Activated CD4-positive, alpha-beta T cell treated with anti-CD3 and anti-CD28 coated beads, Interleukin-2, amount 50 U/mL, for 48 hours (primary cell): ENCODE measurements at places on chromosomes 1 and 21.
A peak's percentile ranks its signal among the peaks of the same experiment; 100 is the strongest.

DNA sequence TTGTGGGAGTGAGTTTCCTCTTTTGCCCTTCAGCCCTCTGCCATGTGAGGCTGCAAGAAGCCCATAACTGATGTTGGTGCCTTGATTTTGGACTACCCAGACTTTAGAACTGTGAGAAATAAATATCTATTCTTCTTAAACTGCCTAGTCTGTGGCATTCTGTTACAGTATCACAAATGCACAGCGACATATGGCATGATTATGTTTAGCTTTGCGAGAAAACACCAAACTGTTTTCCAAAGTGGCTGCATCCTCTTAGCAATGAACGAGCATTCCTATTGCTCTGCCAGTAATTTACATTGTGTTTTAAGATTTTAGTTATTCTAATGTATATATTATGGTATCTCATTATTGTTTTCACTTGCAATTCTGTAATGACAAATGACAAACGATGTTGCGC is 246.7 kb downstream of the HLX start:
- no peak for DNase-seq

DNA sequence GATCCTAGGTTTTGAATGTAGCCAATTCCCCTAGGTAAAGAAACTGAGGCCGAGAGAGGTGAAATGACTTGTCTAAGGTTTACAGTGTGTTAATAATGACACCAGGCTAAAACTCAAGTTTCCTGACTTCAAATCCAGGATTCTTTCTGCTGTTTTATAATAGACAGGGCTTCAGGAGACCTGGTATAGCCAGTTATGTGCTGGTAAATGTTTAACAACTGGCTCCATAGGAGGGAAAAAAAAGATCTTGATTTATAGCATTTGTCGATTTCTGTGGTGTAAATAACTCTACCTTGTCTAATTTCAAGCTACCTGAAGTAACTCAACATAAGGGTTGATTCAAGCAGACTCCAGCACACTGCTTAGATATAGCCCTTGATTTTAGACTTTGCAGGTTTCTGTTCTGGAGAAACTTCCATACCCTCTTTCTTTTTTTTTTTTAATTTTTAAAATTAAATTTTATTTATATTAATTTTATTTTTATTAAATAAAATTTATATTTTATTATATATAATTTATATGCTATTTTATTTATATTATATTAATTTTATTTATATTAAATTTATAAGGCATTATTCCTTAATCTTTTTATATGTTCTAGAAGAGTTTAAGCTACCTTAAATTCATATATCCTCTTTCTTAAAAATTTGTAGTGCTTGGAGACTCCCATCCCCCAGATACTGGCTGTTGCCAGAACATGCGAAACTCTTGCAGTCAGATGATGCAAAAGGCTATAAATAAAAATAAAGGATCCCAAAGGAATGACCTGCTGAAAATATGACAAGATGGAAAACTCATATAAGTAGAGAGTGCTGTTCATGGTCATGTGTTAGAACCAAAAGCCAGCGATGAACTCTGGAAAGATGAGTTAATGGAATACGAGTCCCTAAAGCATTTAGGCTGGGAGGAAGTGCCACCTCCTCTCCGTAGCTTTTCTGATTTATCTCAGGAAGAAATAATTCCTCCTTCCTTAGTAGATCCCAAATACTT is 35.4 kb upstream of the SRSF10 start:
- DNase-seq, result no peak

DNA sequence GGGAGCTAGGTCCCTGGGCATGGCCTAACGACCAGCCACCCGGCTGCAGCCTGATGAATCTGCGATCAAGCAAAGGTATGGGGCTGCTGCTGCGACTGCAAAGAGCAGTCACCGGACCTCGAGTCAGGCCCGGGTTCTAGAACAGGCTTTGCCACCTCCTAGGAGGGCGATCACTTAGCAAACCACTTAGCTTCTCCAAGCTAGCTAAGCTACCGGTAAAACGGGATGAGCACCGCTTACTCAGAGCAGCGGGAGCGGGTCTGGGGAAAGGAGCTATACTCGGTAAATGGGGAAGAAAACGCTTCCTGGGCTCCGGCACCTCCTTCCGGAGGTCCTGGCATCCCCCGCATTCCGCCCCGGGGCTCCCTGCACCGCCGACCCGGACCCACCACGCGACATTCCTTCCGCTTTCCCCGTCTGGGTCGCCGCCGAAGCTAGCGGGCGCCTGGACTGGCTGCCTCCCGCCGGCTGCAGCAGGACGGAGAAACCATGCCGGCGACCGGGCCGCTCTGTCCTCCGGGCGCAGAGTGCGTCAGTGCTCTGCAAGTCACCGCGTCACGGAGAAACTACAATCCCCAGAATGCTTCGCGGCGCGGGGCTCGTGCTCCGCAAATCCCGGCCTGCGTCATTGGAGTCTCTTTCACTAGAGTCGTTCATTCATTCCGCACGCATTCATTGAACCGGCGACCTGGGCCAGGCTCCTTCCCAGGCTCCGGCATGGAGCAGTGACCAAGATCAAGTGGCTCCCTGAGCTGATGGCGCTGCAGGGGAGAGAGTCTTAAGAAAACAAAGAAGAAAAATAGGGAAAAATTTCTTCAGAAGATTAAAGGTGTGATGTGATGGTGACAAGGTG is at the start of gene LSM10:
Gene LSM10, minus strand, starts transcription at position 531 of the 853 bp plus-strand sequence. CDS start 3,779 bp downstream, outside the sequence.
- DNase-seq, result peak; percentile 94

DNA sequence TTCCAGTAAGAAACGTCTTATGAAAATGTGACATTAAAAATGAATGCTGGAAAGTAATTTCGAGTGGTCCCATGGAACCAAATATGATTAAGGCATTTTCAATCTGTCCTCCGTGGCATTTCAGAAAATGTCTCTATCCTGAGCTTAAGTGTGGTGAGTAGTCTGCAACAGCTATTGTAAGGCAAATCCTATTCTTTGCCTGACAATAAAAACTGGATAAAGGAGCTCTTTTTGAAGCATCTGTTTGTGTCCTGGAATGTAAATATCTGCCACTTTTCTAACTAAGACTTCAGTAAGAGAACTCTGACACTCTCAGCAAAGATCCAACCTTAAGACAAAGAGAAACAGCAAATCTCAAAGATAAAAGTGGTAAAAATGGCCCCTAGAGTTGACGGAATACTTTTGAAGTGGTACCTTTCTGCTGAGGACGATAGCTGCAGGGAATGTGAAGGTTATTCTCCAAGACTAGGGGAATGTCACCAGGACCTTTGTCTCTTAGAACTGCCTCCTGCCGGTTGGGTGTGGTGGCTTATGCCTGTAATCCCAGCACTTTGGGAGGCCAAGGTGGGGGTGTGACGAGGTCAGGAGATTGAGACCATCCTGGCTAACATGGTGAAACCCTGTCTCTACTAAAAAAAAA is 486.7 kb upstream of the ZP4 start:
- no peak for DNase-seq

- DNase-seq, result no peak
Measured at GRCh38 chr1:243273945-243274344, 18.1 kb downstream of the SDCCAG8 start.

DNA sequence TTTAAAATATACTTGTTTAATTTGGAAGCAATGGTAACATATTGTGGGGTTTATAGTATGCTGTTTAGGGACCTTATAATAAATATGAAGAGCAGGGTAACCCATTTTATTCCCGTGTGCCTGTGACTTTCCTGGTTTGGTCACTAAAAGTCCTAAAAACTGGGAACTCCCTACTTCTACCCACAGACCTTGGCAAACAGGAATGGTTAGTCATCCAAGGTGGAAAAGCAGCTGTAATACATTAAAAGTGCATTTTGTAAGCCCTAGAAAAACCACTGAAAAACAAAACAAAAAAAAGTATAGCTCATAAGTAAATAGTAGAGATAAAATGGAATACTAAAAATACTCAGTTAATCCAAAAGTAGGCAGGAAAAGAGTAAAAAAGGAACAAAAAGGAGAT is 538.9 kb downstream of the LMO4 start:
- DNase-seq, result no peak

GRCh38 chr1:115655306-115655663 is 13.5 kb downstream of the VANGL1 start:
- DNase-seq, result no peak

- DNase-seq, result no peak
Measured at GRCh38 chr21:44828362-44829056, 10.6 kb upstream of the SUMO3 start.

DNA sequence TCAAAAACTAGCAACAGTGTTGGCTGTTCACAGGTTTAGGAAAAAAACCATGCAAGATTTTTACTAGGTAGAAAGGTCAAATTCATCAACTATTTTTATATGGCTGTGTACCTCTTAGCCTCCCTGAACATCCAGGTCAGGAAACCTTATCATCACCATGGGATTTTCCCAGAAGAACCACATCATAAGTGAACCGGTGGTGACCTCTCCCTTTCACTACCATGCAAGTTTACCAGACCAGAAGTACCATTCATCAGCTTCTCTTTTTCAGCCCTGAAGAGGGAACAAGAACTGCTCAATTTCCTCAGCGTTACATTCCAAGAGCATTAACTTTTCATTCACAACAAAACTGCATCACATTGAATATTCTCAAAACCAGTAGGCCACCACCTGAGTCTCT is 5.9 kb downstream of the SSBP3 start:
- DNase-seq, result peak; percentile 39

GRCh38 chr1:9505143-9505542 is 34.1 kb upstream of the SLC25A33 start:
- DNase-seq, result no peak

DNA sequence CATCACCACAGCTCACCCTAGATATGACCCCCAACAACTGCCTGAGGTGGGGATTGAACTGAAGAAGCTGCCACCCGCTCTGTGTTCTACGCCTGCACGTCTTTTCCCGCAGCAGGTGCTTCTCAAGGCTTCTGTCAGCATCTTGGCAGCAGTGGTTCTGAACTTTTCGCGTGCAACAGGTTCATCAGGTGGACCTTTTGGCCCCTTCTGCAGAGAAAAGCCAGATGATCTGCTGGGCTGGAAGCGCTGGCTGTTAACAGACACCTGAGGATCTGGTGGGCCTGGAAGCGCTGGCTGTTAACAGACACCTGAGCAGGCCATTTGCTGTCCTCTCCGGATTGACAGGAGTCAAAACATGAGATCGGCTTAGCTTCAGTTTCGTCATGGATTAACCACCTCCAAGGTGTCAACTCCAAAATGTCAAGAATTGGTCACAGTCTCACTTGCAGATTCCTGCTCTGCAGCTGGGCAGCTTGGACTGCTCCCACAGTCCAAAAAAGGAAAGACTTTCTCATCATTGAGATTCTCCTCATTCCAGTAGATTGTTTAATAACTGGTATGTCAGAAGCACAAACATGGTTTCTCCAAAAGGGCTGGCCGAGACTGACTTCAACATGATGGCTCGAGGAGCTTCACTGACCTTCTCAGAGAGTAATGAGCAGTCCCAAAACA is 4.7 kb downstream of the C1orf174 start:
- DNase-seq, result no peak

DNA sequence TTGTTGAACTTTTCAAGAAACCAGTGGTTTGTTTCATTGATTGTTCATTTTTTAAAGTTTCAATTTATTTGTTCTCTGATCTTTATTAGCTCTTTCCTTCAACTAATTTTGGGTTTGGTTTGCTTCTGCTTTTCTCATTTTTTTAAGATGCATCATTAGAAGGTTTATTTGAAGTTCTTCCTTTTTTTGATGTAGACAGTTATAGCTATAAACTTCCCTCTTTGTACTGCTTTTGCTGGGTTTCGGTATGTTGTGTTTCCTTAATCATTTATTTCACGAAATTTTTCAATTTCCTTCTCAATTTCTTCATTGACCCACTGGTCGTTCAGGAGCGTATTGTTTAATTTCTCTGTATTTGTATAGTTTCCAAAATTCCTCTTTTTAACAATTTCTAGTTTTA is 133.3 kb upstream of the GPR52 start:
- no peak for DNase-seq

DNA sequence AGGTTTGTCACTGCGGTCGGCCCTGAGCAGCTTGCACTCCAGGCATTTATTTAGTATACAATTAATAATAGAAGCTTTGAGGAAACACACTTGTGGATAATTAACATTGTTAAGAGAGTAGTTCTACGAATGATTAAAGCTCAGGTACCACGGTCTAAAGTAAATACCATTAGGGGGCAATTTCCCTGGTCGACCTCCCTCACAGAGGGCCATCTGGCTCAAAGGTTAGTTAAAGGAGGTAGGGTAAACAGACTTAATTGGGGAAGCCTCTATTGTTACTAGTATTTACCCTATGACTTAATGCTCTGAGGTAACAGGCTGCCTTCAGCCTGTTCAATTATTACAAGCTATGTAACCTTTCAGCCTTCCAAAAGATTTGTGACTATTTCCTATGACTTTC is 122.3 kb upstream of the SLC44A3 start:
- no peak for DNase-seq

DNA sequence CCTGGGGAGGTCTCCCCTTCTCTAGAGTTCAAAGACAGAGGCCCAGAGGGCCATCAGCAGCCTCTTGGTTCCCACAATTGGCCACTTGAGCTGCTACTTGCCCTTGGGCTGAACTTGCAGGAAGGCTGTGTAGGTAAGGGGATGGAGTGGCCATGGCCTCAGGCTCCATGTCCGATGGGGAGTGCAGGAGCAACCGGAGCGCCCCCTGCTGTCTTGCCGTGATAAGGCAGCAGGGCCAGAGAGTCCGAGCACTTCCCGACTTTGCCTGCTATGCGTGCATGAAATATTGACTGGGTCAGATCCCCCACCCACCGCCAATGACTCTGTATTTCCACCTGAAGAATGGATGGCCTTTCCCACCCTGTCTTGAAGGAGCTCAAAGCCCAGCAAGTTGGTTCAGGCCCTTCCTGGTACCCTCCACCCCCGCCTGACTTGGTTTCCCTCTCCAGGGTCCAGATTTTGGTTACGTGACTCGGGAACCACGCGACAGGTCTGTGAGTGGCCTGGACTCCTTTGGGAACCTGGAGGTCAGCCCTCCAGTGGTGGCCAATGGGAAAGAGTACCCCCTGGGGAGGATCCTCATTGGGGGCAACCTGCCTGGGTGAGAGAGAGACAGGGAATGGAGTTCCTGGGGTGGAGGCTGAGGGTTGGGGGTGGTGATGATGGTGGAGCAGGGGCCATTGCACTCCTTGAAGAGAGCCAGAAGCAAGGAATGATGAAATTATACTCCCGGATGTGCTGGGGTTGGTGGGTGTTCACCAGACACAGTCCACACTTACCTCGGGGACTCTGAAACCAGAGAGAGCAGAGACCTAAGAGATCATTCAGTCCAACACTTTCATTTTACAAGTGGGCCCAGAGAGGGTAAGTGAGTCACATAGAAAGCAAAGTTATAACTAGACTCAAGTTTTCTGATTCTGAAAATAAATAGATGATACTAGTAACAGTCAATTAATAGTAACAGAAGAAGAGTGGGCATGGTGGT is 25.6 kb downstream of the PADI3 start:
- peak; percentile 59 for DNase-seq
